Activated naive CD4-positive, alpha-beta T cell treated with anti-CD3 and anti-CD28 coated beads, Interleukin-2, amount 10 ng/mL, durations not matched to agents 5 hours and 36 hours (primary cell): ENCODE measurements at places on chromosomes 1 and 21. TPM values are rescaled to one million over a fixed set of nuclear protein-coding genes. Genes with fewer than 3 reads are reported as not detected.

Gene GJA4
- total RNA-seq: not detected

Gene FCRLA
- total RNA-seq: not detected

Gene ALG14
- 2.1 TPM for total RNA-seq

Gene C1orf52
- total RNA-seq: 25.2 TPM

Gene A3GALT2
- total RNA-seq: not detected

Gene C1QTNF12
- 2.5 TPM for total RNA-seq

Gene DENND1B
- total RNA-seq: 22.9 TPM

Gene PPIAL4G
- total RNA-seq: 0.83 TPM

Gene MYCL
- 0.10 TPM for total RNA-seq

Gene KRTAP24-1
- not detected for total RNA-seq

Gene OR2G3
- total RNA-seq: not detected

Gene OLIG2
- not detected for total RNA-seq

Gene C4BPA
- not detected for total RNA-seq

Gene FAM3B
- total RNA-seq: not detected

Gene LDLRAD2
- total RNA-seq: not detected

Gene FCMR
- total RNA-seq: 226 TPM

Gene ROR1
- not detected for total RNA-seq

Gene CNR2
- 0.28 TPM for total RNA-seq

Gene C1orf226
- not detected for total RNA-seq

Gene SPRR2G
- total RNA-seq: not detected

Gene ZNF683
- total RNA-seq: 0.31 TPM

Gene ERICH3
- total RNA-seq: not detected

Gene TMEM269
- 0.26 TPM for total RNA-seq
